ENCODE measurements at places on chromosomes 6 and 20.

GRCh38 chr6:156884306-156884705 lies 107.1 kb downstream of the ARID1B start:
- DNase-seq, result peak; percentile 28

DNA sequence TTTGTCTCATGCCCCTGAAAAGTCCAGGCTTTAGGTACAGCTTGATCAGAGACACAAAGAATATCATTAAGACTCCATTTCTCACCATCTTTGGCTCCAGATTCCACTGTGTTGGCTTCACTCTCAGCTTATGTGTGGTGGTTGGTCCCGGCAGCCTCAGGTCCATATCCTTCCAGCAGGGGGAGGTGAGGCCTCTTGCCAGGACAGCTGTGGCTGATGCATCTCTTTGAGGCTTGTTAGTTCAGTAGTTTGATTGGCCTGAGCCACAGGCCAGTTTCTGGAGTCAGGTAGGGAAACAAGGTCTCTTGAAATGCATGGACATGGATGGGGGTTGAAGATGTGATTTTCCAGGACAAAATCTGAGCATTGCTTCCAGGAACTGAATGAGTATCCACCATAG lies 62.4 kb downstream of the JAG1 start:
- DNase-seq, result peak; percentile 8

DNA sequence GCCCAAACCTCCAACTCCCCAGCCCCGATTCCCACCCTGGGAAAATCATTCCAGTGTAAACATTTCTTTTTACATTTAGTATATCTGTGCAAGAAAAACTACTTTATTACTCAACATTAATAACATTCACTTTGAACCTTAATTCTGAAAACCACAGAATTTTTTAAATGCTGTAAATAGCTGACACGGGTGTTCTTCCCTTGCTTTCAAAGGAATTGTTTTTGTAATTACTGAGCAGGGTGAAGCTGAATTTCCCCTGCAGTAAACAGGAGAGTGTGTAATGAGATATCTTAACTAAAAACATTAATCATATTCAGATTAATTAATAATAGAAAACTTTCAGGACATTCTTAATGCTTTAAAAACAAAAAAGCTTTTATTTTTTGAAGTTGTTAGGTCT lies 99.3 kb upstream of the CITED2 start:
- no peak for DNase-seq

DNA sequence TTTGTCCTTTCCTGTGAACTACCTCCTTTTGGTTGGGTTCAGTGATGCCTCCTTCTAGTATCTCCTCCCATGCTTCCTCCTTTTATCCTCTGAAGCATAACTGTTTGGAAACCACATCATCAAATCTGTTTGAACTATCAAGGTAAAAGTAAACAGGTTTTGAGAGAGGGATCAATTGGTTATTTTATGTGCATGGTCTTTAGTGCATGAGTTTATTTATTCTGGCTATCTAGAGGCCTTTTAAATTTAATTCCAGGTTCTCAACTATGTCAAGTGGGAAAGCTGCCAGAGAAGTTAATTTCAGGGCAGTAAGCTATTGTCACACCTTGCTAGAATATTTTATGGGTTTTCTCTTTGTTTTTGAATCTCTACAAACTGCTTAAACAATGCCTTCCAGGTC lies 54.1 kb downstream of the WASF1 start:
- no peak for DNase-seq

DNA sequence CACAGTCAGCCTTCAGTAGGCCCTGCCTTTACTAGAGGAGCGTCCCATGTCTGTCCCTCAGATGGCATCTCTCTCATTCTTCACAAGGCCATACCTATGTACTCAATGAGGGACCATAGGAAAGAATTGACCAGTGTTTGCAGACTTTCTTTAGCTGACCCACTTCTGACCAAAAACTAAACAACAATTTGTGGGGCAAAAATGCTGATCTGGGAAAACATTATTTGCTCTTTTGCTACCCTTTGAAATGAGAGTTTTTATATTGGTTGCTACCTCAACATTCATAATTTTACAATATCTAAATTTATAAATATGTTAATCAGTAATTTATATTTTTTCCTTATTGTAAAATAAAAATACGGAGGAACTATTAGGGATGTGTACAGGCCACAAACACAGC lies 539.4 kb upstream of the GJE1 start:
- no peak for DNase-seq

DNA sequence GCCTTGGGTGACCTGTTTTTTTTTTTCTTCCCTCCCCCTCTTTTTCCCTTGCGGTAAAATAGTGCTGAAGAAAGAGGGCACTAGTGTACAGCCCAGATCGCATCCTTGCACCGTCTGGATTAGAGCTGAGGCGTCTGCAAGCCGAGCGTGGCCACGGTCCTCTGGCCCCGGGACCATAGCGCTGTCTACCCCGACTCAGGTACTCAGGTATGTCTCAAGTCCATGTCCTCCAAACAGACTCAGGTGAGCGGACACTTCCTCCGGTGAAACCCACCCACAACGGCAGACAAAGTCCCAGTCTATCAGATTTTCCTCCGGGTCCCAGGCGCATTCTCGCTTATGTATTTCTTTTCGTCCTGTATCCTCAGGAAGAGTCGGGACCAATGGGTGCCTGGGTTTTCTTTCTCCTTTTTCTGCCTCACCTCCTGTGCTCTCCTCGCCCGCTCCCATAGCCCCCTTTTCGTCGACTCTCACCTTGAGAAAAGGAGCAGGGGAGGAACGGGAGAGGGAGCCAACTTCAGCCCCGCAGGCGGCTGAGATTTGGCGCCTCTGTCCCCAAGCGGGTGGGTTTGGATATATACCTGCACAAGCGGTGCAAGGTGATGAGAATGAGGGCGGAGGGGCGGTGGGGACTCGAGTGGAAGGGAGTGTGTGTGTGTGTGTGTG lies 1.1 kb upstream of the GRM1 start:
- no peak for DNase-seq

GRCh38 chr6:133300896-133301295 lies 59.7 kb downstream of the EYA4 start:
- DNase-seq, result no peak

DNA sequence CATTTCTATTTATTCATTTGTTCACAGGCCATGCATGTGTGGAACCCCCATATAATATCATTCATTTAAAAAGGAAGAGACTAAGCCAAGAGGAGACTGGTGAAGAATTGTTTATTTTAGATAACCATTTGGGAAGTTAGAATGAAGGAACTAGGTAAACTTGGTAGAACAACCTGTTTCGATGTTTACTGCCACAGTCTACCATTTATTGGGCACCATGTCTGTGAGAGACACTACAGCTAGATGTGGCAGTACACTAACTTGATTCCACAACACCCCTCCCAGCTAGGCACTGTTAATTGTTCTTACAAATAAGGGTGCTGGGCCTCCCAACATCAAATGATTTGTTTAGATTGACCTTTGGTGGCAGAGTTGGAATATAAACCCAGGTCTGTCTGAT lies 592.4 kb downstream of the EPM2A start:
- no peak for DNase-seq

- DNase-seq, result peak; percentile 19
Observed at GRCh38 chr6:56549014-56549413, 93.7 kb downstream of the DST start.

DNA sequence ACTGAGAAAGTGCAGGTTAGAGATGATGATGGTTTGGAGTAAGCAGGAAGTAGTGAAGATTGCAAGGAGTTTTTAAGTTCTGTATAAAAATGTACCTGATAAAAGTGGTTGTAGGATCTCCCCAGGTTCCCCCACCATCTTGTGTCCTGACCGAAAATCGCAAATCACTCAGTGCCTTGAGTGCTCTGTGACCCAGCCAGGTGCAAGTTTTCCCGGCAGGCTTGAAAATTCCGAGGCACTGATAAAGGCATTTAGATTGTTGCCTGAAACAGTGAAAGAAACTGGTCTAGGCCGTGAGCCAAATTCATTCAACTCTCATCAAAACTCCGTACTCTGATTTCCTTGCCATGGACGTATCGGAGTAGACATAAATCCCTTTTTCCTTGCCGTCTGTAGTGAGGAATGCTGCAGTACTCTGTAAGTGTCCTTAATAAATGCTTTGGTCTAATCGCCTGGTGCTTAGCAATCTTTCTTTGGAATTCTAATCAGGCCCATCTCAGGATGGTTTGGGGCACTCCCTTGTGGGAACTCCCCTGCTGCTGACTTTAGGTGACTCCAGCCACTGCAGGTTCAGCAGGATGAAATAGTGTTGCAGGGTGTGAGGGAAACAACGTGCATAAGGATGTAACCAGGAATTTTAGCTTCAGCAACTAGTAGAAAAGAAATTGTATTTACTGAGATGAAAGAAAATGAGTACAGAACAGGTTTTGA lies 1199.8 kb upstream of the MAP3K7 start:
- DNase-seq, result no peak

DNA sequence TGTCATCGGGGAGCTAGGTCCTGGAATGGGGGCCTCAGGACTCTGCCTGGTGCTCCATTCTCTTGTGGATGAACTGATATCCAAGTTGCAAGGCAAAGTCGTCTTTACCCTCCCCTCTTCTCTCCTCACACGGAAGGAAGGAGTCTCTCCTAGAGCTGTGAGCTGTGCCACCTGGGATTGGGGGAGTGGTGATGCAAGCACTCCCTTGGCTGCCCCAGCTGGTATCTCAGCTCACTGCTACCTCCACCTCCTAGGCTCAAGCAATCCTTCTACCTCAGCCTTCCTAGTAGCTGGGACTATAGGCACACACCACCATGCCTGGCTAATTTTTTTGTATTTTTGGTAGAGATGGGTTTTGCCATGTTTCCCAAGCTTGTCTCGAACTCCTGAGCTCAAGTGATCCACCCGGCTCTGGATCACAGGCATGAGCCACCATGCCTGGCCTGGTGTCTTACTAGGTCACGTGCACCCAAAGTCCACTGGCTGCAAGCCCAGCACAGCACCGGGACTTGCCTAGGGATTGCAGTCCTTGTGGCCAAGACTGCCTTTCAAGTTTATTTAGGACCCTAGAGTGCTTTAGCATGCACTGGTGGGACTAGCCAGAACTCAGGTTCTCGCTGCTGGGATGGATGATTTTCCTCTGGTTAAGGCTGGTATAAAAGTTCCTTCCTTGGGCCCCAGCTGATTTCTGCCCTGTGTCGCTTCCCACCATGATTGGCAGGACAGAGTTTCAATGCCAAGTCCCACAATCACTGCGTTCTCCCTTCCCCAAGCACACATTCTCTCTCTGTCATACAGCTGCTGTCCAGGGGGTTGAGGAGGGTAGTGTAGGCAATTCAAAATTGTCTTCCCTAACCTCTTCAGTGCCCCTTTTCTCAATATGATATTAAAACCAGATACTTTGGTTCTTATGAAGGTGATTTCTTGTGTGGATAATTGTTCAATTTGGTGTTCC lies 33.5 kb downstream of the SMAP1 start:
- DNase-seq, result no peak

Measured in K562 (cell line).